ENCODE measurements at places on chromosomes 13 and 19. TPM values are rescaled to one million over a fixed set of nuclear protein-coding genes. Genes with fewer than 3 reads are reported as not detected.

DNA sequence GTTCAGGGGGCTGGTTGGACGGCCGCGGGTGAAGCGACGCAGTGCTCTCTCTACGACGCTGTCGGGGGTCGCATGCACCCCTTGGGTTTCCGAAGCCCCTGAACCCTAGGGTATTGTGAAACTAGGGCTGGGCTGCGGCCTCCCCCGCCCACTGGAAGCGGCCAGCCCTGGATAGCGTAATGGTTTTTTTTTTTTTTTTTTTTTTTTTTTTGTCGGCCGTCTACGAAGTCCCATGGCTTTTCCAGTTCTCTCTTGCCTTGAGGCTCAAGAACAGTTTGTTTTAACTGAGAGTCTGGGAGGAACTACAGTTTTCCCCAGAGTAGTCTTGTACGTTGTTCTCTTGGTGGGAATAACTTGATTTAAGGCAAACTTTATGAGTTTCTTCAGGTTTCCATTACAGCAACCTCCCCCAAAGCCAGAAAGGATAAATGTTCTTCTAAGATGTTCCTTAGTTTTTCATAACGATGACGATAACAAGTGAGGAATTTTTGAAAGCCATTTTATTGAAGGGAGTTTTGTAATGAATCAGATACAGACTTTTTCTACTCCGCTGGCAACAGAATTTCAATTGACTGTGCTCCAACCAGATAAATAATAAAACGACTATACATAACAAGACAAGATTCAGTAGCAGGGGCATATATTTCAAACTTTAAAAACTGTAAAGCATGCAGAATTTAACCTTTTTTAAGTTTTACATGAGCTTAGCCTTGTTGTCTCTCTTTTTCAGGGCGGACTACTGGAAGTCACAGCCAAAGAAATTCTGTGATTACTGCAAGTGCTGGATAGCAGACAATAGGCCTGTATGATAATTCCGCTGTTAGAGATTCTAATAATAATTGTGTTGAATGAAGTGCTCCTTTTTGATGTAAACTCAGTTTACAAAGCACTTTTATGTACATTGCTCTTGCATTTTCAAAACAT lies 867 bp downstream of the WBP4 start:
- DNase-seq: no peak

DNA sequence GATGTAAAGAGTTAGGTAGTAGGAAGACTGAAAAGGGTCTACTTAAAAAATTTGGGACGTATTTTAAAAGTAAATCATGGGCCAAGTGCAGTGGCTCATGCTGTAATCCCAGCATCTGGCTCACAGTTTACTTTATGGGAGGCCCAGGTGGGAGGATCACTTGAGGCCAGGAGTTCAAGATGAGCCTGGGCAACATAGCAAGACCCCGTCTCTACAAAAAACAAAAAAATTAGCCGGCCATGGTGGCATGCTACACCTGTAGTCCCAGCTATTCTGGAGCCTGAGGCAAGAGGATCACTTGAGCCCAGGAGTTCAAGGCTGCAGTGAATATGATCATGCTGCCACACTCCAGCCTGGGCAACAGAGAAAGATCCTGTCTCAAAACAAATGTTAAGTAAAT lies 23.0 kb downstream of the UTP14C start:
- DNase-seq: no peak

The IL11 gene
- polyA plus RNA-seq: 1.3 TPM

The ANKRD24 gene
- 0.89 TPM for polyA plus RNA-seq

All from right renal pelvis (tissue), 4 donors.